ENCODE measurements at places on chromosomes 16 and 17.

GRCh38 chr17:61467416-61468262, 15.4 kb downstream of the TBX4 start:
- no peak for DNase-seq

DNA sequence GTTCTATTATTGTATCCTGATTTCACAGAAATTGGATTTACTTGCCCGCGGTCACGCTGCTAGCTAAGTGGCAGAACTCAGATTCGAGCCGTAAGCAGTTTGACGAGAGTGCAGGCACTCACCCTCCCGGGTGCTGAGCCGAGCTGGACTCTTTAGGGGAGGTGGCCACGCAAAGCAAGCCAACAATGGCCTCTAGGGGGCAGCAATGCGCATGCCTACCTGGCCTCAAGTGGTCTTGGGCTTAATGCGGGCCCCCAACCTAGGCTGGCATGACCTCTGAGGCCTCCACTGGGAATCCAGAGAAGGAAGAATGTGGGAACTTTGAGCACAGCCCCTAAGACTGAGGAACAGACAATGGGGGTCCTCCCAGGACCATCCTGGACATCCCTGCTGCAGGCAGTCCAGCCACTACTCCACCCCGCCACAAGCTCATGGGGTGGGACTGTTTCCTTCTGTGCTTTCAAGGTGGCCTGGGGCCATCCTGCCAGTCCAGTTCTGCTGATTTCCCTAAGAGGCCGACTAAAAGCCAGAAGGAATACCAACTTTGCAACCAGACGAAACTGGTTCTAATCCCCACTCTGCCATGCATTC, 276.5 kb downstream of the XYLT1 start:
- peak; percentile 44 for DNase-seq

GRCh38 chr17:18910881-18911280, 41.1 kb upstream of the SLC5A10 start:
- no peak for DNase-seq

GRCh38 chr16:85541619-85541979, 71.5 kb upstream of the GSE1 start:
- no peak for DNase-seq

- DNase-seq = no peak
Observed at GRCh38 chr16:66844342-66845079, at the start of gene CA7. Gene CA7 (plus strand): TSS chr16:66844414. CDS start chr16:66844488, 74 bp downstream.

GRCh38 chr17:39602533-39603303, 5.0 kb downstream of the NEUROD2 start:
- no peak for DNase-seq

- no peak for DNase-seq
Observed at GRCh38 chr16:30187971-30188561, 4.7 kb downstream of the CORO1A start.

DNA sequence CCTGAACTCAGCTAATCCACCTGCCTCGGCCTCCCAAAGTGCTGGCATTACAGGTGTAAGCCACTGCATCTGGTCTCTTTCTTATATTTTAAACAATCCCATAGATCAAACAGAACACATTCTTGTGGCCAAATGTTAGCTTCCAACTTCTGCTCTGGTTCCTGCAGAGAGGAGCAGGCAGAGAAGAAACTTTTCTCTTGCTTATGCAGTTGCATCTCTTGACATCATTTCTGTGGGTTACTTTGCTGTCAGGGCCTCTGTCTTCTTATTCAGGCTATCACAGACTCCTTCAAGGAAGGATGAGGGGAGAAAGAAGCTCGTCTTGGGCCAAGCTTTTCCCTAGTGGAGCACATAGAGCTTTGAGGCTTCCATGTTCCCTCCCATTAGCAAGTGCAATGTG, 7.8 kb downstream of the HSD17B2 start:
- no peak for DNase-seq
